ENCODE measurements at places on chromosomes 11 and 22.

GRCh38 chr11:1302461-1303125, 6.8 kb downstream of the TOLLIP start:
- ATAC-seq: no peak

- ATAC-seq: peak; percentile 88
Observed at GRCh38 chr11:57345555-57346211, 7.5 kb downstream of the P2RX3 start.

- ATAC-seq: no peak
Observed at GRCh38 chr11:112997857-112998466, 36.7 kb downstream of the NCAM1 start.

GRCh38 chr22:31630331-31631329, 31.4 kb downstream of the PISD start:
- peak; percentile 88 for ATAC-seq

DNA sequence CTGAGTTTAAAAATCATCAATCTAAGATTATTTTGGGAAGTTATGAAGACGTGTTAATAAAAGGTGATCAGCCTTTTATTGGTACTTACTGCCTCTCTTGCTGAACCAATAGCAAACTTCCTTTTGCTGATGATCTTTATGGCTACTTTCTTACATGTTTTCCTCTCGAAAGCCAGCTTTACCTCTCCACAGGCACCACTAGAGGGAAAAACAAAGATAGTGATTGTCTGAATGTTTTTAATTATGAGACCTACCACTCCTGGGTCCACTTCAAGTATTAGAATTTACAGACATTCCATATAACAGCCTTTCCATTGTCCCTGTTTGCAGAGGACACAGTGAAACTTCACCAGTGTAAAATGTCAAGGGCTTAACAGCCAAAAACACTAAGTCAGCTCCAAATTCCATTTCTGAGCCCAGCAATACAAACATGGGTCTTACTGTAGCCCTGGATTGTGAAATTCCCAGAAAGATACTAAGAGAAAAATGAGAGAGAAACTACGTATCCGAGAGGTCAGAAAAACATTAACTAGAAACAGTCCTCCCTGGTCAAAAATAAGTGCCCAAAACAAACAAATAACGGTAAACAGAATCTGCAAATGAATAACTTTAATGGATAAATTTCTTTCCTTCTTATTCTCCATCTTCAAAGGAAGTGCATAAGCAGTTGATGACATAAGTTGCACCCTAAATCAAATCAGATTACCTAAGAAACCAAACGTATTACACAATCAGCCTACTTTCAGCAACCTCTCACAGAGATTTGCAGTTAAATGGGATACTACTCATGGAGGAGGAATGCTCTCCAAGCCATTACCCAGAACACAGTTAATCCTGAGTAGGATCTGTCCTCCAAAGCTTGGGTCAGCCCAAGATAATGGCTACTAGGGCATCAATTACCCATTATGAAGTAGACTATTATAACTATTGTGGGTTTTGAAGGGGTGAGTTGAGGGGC, 29.5 kb downstream of the CHEK2 start:
- ATAC-seq: peak; percentile 85

DNA sequence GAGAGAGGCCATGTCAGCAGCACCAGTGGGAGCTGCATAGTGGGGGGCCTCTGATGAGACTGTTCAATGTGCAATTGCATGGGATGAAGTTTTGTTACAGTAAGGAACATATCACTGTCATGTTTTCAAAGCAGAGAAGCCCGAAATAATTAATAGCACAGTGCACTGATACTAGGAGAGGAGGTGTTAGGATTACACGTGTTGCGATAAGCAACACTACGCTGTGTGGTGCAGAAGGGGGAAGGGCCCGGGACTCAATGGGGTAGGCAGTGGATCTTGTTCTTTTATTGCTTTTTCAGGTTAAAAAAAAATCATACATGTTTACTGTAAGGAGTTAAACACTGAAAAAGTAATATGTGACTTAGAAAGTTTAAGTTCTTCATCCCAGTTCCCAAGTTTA, 29.2 kb downstream of the TCIRG1 start:
- ATAC-seq: no peak

- no peak for ATAC-seq
Observed at GRCh38 chr22:16960884-16961249, 47.2 kb downstream of the GAB4 start.

DNA sequence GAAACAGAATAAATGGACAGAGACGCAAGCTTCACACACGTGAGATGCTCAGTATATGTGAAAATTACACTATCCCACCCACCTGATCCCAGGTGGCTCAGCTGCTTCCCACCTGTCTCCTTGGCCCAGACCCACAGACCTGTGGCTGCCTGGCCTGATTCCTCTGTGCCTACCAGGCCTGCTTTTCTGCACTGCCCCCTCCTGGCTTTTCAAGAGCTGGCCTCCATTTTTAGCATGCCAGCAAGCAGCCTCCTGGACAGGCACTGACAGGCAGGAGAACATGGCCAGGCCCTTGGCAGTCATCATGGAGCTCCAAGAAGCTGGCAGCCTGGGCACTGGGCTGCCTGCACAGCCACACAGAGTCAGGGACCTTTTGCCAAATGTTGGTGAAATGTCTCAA, 79.5 kb upstream of the HMGXB4 start:
- ATAC-seq: peak; percentile 28

GRCh38 chr11:34893416-34893815, 22.8 kb downstream of the APIP start:
- no peak for ATAC-seq

DNA sequence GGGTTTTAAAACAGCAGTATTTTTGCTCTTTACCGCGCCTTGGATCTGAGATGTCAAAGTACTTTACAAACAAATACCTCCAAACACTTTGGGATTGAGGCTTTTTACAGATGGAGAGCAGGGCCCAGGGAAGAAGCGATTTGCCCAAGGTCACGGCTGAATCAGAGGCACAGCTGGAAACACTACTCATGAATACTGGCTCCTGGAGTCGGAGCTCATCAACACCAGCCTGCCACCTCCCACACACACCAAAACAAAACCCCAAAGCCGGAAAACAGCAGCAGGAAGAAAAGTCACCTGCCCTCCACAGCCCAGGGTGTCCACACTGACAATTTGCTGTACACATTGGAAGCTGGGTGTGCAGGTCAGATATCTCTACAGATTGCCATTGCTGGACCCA, 339.4 kb downstream of the CADM1 start:
- ATAC-seq: no peak

DNA sequence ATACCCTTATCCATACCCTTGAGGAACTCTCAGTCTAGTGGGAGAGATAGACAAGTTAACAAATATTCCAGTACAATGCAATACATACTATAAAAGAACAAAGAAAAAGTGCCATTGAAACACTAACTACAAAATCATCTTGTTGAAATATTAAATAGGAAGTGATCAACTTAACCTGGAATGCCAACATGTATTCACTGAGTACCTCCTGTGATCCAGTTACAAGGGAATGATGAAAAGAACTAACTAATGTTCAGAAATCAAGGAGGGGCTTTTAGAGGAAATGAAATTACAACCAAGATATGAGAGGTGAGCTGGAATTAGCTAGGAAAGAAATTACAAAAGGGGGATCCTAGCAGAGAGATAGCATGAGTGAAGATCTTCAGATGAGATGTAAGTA, 6.2 kb upstream of the FIBIN start:
- no peak for ATAC-seq

- ATAC-seq: no peak
Observed at GRCh38 chr11:67611165-67611564, 4.4 kb downstream of the NDUFV1 start.

- no peak for ATAC-seq
Observed at GRCh38 chr22:49208004-49208402, 619.7 kb downstream of the BRD1 start.

DNA sequence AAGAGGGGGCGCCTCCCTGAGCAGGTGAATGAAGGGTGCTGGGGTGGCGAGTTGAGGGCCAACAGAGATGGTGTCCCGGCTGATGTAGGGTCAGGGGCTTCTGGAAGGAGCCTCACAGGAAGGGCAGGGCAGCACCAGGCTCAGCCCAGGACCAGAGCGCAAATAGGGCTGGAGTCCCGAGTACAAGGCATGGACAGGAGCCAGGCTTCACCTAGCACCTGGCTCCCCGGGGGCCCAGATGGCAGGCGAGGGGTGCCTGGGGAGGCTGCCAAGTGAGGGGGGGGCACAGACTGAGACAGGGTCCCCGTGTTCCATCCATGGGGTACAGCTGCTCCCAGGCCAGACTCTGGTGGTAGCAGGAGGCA, 105.8 kb downstream of the KCNQ1 start:
- ATAC-seq: no peak

GRCh38 chr22:37982151-37982785, 2.1 kb downstream of the SOX10 start:
- no peak for ATAC-seq

- ATAC-seq: no peak
Observed at GRCh38 chr11:47589118-47589517, 2.6 kb downstream of the FAM180B start.

DNA sequence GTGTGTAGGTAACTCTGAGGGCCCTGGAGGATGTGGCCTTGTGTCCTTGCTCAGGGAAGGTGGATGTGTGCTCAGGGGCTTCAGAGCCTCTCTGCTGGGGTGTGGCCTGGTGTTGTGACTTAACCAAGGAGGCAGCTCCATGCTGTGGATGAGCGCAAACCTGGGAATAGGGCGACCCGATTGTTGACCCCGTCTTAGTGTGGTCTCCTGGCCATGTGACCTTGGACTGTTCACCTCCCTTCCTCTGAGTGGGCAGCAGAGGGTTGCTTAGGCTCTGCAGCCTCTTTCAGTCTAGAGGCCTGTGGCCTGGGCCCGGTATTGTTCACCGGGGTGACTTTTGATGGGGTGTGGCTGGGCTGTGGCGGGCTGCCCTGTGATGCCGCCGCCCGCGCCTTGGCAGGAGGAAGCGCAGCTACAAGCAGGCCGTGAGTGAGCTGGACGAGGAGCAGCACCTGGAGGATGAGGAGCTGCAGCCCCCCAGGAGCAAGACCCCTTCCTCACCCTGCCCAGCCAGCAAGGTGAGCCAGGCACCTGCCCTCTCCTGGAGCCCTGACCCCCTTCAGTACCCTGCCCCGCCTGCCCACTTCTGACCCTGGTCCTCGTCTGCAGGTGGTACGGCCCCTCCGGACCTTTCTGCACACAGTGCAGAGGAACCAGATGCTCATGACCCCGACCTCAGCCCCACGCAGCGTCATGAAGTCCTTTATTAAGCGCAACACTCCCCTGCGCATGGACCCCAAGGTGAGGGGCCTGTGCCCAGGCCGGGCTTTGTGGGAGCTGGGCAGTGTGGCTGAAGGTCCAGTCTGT, 16.7 kb downstream of the INCENP start:
- no peak for ATAC-seq

GRCh38 chr22:49446759-49447710, 380.6 kb downstream of the BRD1 start:
- no peak for ATAC-seq

DNA sequence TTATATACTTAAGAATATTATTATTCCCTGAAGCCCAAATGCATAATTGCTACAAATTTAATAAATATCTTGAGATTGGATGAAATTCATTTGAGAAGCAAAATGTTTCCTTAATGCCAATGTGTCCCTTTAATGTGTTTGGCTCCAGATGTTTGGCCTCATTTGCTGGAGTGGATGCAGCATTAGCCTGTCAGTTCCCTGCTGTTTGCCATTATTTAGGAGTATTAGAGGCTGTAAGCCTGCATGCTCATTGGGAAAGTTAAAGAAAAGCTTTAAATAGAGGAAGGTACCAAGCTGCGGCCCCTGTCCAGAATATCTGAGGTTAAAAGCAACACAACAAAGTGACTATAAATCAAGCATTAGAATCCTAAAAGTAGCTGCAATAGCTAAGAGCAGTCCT, 54.8 kb upstream of the PITPNB start:
- no peak for ATAC-seq

DNA sequence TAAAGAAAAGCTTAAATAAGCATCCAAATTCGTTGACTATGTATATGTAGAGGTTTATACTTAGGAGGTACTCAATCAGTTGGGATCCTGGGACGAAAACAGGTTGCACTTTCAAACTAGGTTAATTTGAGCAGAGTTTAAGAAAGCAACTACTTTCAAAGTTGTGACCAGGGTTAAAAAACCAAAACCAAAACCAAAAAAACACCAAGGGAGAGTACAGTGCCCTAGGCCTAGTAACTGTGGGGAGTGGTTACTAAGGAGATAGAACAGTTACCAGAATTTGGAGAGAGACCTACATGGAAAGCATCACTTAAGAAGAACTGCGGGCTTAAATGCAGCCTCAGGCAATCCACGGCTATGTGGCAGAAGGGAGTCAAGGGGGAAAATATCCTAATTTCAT, 148.3 kb downstream of the JRKL start:
- ATAC-seq: no peak

DNA sequence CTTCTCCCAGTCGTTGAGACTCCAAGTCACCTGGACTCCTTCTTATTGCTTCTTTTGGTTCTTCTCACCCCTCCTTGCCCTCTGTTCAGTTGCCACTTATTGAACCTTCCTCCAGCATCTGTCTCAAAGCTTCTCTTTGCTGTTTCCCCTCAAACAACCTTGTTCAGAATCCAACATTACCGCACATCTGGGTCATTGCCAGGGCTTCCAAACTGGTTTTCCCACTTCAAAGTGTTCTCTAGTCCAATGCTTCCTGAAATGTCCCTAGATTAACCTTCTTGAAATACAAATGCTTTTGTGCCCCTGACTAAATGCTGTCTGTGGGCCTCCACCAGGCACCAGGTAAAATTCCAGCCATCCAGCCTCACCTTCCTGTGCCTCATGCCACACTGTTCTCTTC, 100.8 kb upstream of the TTC12 start:
- no peak for ATAC-seq

- ATAC-seq: no peak
Observed at GRCh38 chr11:77054084-77054483, 12.7 kb upstream of the CAPN5 start.

GRCh38 chr22:19498154-19498865, 18.6 kb downstream of the CDC45 start:
- ATAC-seq: no peak

- no peak for ATAC-seq
Observed at GRCh38 chr11:27084518-27084917, 43.9 kb downstream of the BBOX1 start.

GRCh38 chr11:116357784-116358544, 414.8 kb downstream of the BUD13 start:
- ATAC-seq: no peak

DNA sequence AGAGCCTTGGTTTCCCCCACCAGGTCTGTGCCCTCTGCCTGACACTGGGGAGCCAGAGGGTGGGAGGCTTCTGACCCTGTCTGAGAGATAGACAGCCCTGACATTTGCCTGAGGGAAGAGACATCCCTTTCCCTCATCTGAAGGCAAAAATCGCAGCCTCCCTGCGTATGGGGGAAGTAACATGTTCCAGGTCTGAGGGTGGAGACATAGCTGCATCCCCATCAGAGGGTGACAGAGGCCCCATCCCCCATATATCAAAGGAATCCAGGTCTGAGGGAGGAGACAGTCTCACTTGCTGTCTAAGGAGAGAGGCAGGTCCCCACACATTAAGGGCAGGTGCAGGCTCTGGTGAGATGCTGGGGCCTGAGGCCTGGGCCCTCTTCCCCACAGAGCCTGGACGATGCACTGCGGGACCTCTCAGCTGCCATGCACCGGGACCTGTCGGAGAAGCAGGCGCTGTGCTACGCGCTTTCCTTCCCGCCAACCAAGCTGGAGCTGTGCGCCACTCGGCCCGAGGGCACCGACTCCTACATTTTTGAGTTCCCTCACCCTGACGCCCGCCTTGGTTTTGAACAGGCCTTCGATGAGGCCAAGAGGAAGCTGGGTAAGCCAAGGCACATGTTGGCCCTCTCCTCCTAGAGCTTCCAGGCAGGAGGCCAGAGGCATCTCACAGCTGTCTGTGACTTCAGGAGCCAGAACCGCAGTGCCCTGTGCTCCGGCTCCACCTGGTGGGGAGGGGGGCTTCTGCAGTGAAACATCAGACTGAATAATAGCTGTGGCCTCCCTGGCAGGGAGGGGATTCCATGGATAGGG, 16.1 kb upstream of the RELT start:
- peak; percentile 63 for ATAC-seq

Data from SK-N-SH treated with all-trans-retinoic acid at 6 μM for 48 hours (cell line).